ENCODE measurements at places on chromosomes 11 and 22.

DNA sequence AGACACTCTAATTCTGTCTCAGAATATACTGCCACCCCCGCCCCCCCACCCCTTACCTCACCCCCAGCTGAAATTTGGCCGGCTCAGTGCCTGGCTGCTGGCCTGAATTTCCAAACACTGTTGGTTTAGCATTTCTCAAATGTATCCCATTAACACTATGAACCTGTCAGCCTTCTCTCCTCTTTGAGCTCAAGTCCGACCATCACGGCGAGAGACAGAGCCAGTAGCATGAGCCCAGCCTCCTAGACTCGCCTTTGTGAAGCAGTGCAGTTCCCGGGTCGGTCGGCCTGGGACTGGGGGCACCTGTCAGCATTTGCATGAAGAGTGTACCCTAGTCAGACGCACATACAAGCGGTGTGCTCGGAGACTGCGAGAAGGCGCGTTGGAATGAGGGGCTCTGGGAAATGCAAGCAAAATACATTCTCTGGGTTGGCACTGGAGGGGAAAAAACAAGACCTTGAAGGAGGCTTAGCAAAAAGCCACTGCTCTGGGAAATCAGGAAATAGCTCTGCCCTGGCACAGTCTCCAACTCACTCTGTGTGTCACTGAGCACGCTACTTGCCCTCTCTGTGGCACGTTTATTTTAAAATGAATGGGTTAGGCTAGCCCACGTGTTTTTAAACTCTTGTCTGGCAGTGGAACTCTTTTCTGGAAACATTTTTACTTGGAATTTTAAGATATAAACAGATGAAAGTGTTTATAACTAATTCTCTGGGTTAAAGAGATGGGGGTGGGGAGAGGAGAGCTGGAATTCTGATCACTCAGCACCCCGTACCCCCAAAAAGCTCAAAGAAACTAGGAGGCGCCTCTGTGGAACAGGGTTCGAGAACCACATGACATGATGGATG lies 108.3 kb downstream of the TIMP3 start:
- DNase-seq = no peak

GRCh38 chr22:46584081-46584921 lies 35.9 kb upstream of the GRAMD4 start:
- no peak for DNase-seq

DNA sequence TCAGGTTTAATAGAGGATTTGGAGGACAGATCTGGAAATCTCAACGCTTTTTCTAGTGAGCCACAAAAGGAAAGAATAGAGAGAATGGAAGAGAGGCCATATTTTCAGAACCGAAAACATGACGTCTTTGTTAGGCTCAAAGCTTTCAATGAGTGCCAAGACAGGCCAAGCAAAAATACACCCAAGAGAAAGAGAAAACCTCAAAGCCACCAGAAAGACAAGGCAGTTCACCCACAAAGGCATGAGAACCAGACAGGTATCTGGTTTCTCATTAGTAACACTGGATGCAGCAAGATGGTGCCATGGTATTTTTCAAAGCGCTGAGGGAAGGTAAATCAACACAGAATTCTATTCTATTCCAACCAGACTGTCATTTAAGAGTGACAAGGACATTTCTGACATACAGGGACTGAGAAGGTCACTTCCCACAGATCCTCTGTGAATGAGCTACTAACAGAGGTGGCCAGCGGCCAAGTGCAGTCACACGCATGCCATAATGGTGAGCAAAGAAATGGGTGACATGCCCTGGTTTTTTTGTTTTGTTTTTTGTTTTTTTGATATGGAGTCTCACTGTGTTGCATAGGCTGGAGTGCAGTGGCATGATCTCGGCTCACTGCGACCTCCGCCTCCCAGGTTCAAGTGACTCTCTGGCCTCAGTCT lies 41.9 kb downstream of the TOLLIP start:
- DNase-seq = no peak

DNA sequence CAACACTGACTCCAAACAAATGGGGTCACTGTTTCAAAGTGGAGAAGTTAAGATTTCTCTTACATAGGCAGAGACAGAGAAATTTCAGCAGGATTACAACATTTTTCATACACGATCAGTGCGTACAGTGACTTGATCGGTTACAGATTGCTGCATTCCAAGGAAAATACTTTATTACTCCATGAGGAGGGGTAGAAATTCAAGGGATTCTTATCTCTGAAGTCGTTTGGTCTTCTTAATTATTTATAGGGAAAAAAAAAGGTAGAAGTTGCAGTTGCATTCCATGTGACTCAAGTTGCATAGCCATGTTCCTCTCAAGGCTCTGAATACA lies 10.7 kb upstream of the SMIM38 start:
- DNase-seq = no peak

DNA sequence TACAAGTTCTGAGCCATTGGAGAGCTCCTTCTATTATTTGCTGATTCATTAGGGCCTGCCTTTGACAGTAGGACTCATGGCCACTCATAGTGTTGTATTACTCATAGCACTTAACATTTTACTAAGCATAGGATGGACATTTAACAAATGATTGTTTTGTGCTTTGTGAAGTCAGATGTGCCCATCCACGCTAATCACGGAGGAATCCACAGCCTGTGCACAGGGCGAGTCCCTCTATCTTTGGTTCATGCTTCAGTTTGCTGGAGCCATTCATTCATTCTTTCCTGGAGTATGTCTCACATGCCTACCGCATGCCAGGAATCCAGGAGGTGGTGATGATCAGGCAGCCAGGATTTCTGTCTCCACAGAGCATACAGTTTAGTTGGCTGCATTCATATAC lies 254.1 kb downstream of the NTM start:
- no peak for DNase-seq

DNA sequence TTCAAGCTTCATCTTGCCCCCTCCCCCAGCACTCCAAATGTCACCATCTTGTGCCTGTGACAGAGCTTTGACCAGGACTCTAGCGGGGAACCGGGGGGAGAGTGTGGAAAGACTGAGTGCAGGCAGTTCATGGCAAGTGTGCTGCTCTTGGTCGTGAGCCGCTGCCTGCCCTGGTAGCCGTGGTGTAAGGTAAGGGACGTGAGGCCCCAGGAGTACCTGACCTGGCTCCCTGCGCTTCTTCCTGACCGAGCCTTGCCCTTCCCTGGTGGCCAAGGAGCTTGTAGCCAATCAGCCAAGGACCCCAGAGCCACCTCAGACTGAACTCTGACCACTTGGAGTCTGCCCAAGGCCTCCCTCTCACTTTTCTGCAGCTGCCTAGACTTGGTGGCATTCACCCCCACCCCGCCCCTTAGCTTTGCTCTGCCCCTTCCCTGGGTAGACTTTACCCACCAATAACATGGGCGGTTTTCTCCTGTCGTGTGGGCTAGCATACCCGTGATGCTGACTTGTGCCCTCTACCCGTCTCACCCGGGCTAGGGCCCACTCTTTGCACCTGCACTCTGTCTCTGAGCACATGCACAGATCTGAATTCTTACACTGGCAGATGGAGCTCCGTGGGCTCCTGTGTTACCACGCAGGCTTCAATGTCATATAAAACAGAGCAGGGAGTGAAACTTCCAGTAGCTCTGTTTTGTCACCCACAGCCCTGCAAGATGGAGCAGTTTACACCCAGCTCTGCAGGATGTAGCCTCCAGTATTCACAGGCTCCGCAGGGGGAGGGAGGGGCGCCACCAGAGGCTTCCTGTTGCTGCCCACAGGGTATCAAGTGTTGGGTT lies 1.5 kb downstream of the DGKZ start:
- DNase-seq = no peak

- DNase-seq = no peak
These were observed 5.4 kb downstream of the FGF3 start for GRCh38 chr11:69813839-69814238.

DNA sequence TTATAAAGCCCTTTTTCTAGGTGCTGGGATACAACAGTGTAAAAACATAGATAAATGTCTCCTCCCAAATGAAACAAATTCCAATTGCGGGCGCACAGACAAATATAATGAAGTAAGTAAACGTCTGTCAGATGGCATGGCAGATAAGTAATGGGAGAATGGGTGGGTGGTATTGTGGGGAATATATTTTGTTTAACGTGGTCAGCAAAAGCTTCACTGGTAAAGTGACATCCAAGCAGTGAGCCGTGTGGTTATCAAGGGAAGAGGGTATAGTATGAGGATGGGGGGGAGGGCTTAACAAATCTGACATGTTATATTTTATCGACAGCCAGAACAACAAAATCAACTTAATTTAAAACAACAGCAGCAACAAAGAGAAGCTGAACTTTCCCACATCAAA lies 1.2 kb downstream of the SVIP start:
- no peak for DNase-seq

DNA sequence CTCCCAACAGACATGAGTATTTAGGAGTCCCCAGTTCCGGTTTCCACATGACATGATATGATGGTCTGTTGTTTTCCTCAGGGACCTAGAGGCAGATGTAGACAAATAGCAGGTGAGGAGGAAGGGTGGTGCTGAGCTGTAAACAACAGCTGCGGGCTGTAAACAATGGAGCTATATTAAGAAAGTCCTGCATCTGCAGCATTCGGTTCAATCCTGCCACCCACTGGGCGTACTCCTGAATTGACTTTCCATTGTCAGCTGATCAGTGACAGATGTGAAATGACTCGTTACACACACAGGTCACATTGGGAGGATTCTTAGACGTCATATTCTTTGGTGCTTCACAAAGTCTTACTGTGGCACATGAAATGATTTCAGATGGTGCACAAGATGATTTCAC lies 26.8 kb upstream of the RAG1 start:
- no peak for DNase-seq

GRCh38 chr11:101014600-101015285 lies 114.9 kb downstream of the PGR start:
- DNase-seq = no peak

DNA sequence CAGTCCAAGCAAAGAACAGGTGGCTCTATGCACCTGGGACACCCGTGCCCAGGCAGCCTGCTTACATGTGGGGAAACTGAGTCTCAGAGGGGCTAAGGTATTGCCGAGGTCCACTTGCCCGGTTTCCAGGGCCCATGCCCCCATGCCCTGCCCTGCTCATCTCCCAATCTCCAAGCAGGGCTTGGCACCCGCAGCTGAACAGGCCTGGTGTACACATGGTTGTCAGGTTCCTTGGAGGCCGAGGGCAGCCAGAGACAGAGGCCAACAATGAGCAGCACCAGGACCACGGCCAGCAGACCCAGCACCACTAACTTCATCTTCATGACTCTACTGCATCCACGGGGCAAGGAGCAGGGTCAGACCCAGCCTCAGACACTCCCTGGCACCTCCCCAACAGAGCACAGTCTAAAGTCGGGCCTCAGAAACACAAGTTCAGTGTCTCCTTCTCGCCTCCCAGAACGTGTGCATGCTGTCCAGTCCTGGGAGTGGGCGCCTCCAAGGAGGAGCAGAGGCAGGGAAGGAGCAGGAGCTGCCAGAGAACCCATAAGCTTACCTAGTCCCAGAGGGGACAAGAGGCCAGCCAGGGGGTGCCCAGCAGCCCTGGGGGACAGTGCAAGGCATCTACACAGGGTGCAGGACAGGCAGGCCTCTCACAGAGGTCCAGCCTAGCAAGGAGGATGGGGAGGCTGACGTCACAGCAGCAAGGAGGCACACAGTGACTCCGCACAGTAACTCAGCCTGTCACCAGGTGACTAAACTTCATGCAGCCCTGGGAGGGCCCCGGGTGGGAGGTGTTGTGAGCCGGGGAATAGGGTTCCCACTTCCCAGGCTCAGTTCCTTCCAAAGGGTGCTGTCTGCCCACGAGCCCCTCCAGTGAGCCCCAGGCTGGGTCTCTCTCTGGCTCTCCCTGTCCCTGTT lies 20.2 kb upstream of the RGL4 start:
- DNase-seq = no peak

- no peak for DNase-seq
These were observed 48.3 kb upstream of the LRRC55 start for GRCh38 chr11:57133366-57134038.

DNA sequence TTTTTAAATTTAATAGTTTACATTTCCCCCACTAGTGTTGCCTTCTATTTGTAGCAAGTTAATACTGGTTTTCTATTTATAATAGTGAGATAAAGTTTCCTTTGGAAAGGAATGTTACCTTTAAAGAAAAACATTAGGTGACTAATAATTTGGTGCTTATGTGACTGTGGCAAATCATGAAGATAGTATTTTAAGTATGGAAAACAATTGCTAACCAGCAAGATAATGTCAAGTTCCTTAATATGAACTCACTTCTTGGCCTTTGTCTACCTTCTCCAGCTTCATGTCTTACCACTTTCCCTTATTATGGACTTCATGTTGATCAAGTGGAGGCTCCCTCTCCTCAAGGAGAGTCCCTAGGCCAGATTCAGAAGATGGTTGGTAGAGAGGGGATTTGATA lies 27.2 kb downstream of the ARHGEF12 start:
- DNase-seq = no peak

DNA sequence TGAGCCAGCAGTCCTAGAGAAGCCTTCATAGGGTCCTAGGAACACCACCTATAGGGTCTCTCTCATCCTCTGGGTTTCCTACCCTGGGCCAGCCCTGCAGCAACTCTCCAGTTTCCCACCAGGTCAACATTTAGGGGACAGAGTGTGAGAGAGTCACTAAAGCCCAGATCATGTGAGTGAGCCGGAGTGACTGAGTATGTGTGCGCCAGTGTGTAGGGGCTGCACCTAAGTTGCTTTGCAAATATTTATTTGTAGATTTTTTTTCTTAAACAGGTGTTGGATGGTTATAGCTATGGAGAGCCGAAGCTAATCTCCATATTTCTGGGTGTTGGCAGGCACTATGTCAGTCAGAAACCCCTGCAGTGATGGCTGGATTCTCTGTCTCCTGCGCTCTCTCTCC lies 232.5 kb upstream of the NCAM1 start:
- DNase-seq = no peak

GRCh38 chr11:122192634-122193255 lies 76.7 kb upstream of the BLID start:
- no peak for DNase-seq

- no peak for DNase-seq
These were observed 121.5 kb downstream of the ST3GAL4 start for GRCh38 chr11:126476977-126477376.

GRCh38 chr11:107834995-107835394 lies 23.6 kb downstream of the SLC35F2 start:
- no peak for DNase-seq

DNA sequence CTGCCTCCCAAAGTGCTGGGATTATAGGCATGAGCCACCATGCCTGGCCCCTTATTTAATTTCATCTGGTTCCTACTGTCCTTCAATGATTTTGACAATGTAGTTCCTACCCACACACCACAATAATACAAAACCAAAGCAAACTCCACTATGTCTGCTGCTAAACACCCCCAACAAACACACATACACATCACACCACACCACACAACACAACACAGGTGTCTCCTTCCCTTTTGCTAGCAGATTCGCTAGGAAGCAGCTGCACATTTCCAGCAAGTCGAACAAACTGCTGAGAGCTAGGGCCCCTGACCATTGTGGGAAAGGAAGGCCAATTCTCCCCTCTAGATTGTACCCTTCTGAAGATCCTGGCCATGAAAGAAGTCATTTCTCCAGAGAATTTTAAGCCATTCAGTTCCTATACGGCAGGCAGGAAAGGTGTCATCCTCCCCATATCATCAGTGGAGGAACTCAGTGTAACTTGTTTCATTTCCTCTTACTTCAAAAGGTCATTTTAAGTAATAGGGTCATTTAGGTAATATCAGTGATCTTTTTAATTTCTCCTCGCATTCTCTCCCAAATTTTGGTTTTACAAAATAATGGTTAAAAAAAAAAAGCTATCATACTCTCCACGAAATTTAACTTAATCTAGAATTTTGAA lies 18.5 kb downstream of the NUMA1 start:
- DNase-seq = no peak
